Lower lobe of right lung (tissue), 2 donors: ENCODE measurements at places on chromosomes 16 and 17. TPM values are rescaled to one million over a fixed set of nuclear protein-coding genes. Genes with fewer than 3 reads are reported as not detected.

Gene SLC12A3
- total RNA-seq: not detected

Gene PRDM7
- not detected for total RNA-seq

Gene CD79B
- 4.7 TPM for total RNA-seq

Gene RGS11
- 8.2 TPM for total RNA-seq

Gene TMEM88
- 12.0 TPM for total RNA-seq

Gene HYDIN
- total RNA-seq: 19.5 TPM

Gene UMOD
- not detected for total RNA-seq

Gene ACADVL
- total RNA-seq: 576 TPM

Gene OR3A3
- total RNA-seq: not detected

Gene DRC3
- total RNA-seq: 13.4 TPM

Gene SCGB1C2
- total RNA-seq: not detected

Gene PIMREG
- 0.62 TPM for total RNA-seq

Gene LIG3
- 26.6 TPM for total RNA-seq

- DNase-seq: no peak
Observed at GRCh38 chr17:50708050-50709000, 611 bp upstream of the ANKRD40 start.

DNA sequence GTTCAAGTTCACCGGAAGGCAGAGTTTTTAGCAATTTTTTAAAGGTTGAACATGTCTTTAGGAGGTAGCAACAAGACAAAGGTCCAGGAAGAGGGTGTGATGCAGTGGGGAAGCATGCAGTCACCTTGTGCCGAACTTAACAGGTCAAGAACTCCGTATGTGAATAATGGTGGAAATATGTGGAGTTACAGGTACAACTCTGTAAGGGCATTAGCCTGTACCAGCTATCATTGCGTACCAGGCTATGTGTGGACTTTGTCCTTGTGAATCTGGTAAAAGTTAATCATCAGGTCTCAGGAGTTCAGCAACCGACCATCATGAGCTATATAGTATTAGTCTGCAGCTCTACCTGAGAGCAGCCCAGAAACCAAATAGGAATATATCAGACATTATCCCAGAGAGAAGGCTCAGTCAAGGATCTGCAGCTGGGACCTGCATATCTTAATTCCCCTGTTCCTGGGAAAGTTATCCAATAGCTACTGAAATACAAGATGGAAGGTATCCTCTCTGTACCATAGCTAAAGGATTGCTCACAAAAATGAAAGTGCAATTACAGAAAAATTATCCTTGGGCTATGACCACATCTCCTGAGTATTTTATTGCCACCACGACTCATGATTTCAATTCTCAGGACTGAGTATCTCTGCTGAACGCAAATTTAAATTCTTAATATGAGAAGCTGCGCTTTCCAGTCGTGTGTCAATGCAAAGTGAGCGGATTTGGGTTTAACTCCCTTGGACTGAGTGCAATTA is 469.3 kb downstream of the CDH13 start:
- DNase-seq: no peak

DNA sequence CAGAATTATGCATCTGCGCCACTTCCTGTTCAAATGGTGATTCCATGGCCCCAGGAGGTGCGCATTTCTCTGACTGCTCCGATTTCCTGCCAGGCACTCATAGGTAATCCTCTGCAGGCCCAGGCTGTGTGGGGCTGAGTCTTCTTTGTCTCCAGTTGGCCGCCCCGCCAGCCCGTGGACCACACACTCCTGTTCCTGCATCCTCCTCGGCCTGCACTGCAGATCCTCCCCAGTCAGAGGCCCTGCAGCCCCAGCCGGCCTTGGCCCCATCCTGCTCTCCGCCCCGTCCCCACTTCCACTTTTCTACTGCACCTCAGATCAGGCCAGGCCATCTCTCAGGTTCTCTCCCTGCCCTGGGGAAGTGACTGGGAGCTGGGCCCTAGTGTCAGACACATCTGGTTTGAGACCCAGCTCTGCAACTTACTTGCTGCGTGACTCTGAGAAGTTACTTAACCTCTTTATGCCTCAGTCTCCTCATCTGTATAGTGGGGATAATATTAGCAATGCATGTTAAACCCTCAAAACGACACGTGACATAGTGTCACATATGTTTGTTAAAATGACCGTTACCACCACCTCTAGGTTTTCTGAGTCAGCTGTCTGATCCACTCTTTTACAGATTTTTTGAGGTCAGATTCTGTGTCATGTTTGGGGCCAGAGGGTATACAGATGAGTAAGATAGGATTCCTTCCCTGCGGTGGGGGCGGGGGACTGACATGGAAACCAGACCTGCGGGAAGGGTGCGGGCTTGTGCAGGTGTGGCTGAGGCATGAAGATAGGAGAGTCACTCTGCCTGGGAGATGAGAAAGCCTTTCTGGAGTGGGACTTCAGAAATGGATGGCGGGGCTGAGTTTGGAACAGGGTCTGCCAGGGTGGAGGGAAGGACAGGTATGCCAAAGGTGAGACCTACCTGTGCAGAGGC is 12.8 kb downstream of the RAB11FIP4 start:
- no peak for DNase-seq

- DNase-seq: no peak
Observed at GRCh38 chr17:14091367-14091766, 22.1 kb downstream of the COX10 start.

DNA sequence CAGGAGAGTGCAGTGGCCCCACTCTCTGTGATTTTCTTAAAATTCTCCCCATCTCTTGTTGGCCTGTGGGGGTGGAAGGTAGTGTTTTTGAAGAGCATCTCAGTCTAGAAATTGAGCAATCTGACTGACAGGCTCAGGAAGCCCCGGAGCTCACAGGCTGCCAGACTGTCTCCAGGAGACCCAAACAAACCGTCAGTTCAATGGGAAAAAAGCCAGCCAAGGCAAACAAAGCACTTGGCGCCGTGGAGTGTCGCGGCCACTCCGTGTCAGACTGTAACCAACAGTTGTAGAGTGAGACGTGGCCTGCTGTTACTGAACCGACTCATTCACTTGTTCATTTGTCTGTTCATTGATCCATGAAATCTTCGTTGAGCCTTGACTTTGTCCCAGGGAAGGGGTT is 33.7 kb downstream of the RGS9 start:
- peak; percentile 68 for DNase-seq

DNA sequence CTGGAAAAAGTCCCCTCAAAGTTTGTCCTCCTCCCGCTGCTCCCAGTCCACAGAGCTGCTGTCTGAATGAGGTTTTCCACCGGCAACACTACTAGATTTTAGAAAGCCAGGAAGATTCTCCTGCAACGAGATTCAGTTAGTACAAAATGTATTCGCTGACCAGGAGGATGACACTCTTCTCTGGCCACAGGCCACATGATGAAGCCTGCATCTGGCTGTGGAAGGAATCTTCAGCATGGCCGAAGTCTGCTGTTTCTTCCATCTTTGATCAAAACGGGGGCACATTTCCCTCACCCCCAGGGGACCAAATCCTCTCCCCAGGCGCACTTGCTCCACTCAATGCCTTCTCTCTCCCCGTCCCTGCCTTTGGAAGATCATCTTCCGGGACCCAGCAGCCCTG is 215.8 kb upstream of the NLRP1 start:
- DNase-seq: no peak

DNA sequence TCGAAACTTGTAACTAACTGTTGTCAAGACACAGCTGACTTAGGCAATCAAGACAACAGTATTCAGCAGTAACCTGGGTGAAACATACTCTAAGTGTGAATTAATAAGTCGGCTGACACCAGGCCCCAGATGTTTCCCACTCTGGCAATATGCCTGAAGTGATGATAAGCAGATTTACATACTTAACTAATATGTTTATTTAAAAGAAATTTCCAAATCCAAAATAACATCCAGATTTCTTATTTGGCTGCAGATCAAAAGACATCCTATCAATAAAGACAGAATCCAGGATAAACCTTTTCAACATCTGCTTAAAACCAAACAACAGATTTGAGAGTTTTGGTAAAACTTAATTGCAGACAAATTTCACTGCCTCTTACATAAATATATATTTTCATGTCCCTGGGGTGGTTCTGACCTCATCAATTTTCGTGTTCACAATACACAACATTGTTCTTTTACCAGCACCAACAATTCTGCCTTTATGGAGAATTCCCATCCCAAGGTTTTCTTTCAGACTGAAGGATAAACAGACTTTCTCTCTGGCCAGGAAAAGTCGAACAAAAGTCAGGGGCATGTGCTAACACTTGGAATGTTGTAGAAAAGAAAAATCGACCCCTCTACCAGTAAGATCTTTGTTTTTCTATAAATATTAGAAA is 45.1 kb upstream of the TOX3 start:
- DNase-seq: no peak

GRCh38 chr16:24683847-24684493 is 45.5 kb upstream of the TNRC6A start:
- DNase-seq: no peak

DNA sequence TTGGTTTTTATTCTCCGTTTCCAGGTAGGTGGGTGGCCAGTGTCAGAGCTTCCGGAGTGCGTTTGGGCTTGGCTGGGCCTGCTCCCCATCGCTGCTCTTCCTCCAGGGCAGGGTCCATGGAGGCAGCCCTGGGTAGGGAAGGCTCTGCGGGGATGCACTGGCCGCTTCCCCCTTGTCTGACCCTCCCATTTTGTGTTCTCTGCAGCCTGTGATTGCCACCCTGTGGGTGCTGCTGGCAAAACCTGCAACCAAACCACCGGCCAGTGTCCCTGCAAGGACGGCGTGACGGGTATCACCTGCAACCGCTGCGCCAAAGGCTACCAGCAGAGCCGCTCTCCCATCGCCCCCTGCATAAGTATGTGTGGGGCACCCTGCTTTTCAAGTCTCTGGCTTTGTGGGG is 158.3 kb downstream of the NTN1 start:
- DNase-seq: no peak

GRCh38 chr17:58504826-58505351 is 9.5 kb downstream of the MTMR4 start:
- DNase-seq: no peak

DNA sequence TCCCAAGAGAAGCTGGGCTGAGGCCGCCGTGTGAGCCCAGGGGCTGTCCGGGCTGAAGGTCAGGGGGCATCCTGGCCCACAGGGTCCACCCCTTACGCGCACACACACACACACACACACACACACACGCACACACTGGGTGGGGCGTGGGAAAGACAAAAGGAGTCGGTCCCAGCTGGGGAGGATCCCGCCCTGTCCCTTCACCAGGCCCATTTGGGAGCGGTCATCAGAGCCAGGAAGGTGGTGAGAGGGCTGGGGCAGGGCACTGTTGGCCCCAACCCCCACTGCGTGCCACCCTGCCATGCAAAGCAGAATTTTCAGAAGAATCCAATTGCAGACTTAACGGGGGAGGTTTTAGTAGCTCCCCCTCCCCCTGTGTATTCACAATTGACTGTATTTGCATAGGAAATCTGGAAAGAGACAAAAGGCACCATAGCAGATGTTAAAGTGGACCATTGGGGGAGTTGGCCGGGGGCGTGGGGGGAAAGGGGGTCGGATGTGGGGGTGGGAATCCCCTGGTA is 11.3 kb upstream of the CD300A start:
- DNase-seq: no peak

GRCh38 chr17:44308865-44309264 is 464 bp downstream of the RUNDC3A start:
- DNase-seq: no peak

DNA sequence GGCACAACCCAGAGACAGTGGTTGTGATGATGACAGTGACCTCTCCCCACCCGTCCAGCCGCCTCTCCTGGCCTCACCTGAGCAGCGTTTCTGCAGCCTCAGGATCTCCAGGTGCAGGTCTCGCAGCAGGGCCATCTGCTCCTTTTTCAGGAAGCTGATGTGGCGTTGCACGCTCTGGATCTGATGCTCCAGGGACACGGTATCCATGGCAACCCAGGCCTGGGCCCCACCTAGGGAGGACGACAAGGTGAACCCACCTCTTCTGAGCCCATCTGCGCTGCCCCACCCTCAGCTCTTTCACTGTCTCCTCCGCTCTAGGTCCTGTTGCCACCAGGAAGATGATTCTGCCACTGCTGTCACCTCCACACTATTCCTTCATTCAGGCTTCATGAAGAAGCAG is 14.5 kb downstream of the CCDC92B start:
- DNase-seq: no peak

GRCh38 chr16:72425571-72426341 is 253.8 kb upstream of the PMFBP1 start:
- no peak for DNase-seq

- DNase-seq: no peak
Observed at GRCh38 chr17:72299100-72299499, 178.3 kb downstream of the SOX9 start.

- DNase-seq: no peak
Observed at GRCh38 chr16:55487048-55487803, 8.2 kb downstream of the MMP2 start.

DNA sequence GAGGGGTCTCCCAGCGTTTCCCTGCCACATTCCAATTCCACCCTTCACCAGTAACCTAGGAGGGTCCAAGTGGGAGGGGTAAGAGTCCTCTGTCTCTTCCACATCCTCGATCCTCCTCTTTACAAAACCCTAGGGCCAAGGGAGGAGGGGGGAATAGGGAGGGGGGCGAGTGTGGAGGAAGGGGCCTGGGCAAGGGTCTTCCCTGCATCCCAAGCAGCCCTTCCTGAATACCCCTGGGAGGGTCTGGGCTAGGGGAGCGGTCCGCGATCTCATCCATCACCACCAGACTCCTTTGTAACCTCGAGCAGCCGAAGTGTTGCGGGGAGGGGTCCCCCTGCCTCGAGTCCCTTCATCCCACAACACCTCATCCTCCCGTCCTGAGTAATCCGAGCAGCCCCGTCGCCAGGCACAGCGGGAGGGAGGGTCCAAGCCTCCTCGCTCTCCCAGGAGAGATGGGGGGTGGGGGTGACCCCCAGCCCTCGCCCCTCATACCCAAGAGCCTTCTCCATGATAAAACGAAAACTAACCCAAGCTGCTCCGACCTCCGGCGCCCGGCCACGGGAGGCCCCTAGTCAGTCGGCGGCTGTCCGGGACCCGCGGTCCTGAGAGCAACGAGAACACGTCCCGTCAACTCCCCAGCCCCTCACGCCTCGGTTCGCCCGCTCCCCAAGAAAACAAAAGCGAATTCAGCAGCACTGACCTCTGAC is 502 bp downstream of the SMPD3 start:
- DNase-seq: no peak

DNA sequence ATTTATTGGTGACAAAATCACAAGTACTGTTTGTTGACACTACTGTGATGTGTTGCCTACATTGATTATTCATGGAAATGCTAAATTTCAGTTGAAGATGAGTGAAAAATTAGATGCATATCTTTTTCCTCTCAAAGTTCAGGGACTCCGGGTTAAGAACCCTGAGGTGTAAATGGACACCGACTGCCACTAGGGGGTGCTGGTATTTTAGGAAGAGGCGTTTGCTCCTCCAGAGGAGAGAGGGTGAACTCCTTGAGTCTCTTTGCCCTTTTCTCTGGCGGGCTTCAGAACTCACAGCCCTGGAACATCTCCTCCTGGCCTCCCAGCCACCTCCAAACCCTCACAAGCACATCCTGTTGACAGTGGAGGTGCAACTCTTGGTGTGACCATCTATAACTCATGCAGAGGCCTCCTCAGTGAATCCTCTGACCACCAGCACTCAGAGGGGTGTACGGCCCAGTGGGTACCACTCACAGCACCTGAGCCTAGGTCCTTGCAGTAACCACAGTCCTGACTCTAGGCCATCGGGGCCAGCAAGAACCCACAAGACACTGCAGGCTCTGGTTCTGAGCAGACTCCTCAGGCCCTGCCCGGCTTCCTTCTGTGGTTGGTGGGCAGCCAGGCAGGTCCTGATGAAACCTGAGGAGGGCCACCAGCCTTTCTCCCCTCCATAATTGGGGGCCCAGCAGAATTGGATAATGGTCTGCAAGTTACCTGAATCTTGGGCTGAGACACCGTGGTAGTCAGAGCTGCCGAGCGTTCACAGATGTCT is 26.2 kb upstream of the PIK3R5 start:
- DNase-seq: peak; percentile 58
